ENCODE measurements at places on chromosomes 3 and 15.

DNA sequence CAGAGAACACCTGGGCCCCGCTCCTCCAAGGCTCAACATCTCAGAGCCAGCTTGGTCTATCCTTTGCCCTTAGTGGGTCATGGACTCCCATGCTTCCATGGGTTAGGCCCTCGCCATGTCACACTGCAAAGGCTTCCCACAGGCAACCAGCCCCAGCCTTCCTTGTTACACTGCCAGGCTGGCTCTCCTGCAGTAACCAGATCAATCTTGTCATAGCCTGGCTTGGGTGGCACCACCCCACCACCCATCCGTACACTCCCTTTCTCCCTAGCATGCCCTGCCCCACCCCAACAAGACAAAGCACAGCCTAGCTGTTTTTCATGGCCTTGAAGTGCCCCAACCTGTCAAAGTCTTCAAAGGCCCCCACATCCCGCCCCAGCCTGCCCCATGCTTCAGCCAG lies 30.5 kb downstream of the CA12 start:
- DNase-seq, result no peak

DNA sequence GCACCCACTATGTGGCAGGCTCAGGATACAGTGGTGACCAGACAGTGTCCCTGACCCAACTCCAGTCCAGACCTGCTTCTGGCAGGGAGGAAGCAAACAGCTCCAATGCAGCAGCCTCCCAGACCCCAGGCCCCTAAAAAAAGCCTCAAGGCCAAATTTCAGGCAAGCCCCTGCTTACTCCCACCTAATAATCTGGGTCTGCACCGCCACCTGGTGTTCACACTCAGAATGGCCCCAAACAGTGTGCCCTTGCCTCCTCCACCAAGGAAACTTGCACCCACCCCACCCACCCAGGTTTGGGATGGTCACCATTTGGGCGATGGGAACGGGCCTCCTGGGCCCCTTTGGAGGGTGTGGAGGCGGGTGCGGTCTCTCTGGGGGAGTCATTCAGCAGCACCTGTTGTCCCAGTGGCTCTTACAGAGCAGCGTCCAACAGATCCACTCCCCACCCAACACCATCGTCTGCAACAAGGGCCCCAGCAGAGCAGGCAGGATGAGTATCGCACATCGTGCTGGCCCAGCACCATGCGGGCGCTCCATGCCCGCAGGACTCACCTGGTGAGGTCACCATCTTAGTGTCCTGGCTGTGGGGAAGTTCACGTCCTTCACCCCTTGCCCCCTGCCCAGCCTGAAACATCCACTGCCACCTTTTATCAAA lies 17.3 kb downstream of the C3orf18 start:
- DNase-seq, result peak; percentile 72

DNA sequence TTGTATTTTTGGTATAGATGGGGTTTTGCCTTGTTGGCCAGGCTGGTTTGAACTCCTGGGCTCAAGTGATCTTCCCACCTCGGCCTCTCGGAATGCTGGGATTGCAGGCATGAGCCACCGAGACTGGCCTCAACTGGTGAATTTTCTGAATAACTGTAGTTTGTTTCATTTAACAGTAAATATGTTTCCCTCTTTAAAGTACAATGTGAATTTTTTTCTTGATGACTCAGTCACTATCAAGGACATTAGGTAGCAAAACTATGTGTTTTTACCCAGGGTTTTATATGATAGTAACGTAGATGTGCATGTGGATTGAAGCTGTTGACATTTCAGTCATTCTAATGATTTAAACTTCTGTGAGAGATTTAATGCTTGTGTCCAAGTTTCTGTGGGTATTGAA lies 40.2 kb upstream of the MAPKBP1 start:
- no peak for DNase-seq

GRCh38 chr3:188792793-188793192 lies 379.0 kb upstream of the TPRG1 start:
- no peak for DNase-seq

GRCh38 chr3:23159929-23160328 lies 43.2 kb upstream of the UBE2E2 start:
- no peak for DNase-seq

DNA sequence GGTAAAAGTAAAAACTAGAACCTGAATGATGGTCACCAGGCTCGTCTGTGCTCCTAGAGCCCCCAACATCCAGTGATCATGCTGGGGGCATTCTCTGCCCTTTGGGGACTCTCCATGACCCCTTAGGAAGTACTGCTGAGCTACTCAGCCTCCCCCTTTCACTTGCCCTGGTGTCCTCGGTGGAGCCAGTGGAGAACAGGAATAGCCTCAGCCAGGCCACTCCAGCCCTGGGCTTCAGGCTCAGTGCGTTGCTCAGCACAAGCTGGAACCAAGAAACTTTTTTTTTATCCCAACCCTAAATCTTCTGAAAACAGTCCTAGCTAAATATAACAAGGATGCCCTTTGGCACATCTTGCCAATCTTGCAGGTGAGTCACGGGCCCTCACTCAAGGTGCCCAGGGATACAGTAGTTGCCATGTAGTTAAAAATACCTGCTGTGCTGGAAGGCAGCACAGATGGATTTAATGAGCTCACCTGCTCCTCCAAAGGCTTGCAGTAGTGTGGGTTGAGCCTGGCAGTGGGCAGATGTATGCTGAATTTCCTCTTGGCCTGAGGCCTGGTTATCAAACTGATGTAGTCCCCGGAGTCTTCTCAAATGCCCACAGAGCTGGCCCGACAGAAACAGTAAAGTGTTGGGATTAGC lies 46.9 kb upstream of the TMEM158 start:
- no peak for DNase-seq
